ENCODE measurements at places on chromosomes 7 and 10.

GRCh38 chr7:135160858-135161653 is 9.5 kb downstream of the CYREN start:
- DNase-seq = no peak

DNA sequence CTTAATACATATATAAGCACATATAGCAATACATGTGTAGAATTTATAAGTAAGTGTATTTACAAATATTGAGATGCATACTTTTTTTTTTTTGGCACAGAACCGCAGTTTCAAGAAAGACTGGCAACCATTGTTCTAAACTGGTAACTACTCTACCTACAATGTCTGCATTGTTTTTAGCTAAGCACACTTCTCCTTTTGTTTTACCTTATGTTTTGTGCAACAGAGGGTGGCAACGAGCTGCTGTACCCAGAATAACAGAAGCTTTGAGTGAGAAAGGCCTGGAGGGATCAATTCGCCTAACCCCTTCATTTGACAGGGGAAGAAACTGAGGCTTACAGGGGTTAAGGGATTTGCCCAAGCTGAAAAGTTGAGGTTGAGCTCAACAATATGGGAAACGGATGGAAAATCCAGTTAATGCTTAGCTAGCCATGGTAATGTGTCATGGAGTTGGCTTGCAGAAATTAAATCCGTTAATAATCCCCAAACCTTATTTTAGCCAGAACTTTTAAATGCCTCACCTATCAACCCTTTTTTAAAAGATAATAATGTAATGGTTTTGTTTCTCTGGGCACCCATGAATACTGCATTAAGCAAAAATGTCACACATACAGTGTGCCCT is 25.5 kb downstream of the FZD1 start:
- DNase-seq = no peak

DNA sequence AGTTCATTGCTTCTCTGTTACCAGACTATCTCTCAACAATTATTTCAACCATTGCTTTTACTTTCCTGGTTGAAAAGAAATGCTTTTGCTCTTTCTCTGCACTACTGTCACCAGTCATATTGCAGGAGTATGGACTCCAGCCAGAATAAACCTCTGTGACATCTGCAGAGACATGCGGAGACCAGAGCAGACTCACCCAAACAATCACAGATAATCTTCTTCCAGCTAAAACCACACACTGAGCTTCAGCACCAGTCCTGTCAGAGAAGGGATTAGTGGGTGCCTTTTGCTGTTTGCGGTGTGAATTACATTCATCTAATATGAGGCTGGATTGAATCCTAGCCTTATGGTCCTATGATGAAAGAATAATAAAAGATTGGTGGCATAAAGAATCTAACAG is 258.6 kb downstream of the CNTNAP2 start:
- DNase-seq = no peak

- no peak for DNase-seq
These were observed 248.5 kb downstream of the AGMO start for GRCh38 chr7:15313361-15313760.

GRCh38 chr10:96367470-96367869 is 8.7 kb upstream of the OPALIN start:
- DNase-seq = no peak

DNA sequence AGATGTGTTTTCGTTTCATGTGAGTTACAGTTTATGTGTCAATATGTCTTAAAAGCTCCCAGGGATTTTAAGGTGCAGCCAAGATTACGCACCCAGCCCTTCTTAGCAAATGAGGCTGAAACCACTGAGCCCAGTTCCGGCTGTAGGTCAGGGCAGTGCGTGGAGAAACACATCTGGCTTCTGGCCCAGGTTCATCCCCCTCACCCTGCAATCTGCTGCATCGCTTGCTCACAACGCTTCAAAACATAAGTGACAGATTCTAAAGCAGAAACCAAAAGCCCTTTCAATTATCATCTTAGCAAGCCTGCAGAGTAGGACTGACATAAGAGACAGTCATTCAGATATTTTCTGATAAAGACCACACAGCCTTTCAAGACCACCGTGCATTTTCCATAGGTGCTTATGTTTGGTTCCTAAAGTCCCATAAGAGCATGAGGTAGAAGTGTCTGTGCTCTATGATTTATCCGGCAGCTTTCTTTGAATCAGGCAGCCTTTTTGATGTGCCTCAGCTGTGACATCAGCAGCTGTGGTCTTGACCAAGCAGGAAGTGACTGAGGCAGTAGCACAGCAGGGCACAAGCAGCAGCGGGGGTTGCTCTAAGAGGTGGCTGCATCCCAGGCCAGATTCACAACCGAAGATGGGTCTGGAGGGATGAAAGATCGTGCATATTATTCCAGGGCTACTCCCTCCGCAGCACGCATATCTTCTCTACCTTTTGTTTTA is 72.1 kb upstream of the LYZL2 start:
- peak; percentile 83 for DNase-seq

- DNase-seq = no peak
These were observed 131.3 kb upstream of the ASAH2 start for GRCh38 chr10:50382576-50383023.

DNA sequence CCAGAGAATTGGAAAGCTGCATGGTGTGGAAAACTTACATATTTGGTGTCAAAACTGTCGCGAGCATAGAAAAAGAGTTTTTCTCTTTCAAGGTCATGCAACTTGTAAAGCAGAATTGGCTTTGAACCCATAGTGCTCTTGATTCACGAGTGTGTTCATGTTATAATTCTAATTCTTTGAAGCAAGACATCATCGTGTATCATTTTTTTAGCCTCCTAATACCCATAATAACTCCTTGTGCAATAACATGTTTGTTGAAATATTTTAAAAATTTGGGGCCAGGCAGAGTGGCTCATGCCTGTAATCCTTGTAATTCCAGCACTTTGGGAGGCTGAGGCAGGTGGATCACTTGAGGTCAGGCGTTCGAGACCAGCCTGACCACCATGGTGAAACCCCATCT is 4.2 kb downstream of the CCL24 start:
- DNase-seq = no peak

GRCh38 chr10:19488592-19489280 is 327.5 kb upstream of the PLXDC2 start:
- no peak for DNase-seq

DNA sequence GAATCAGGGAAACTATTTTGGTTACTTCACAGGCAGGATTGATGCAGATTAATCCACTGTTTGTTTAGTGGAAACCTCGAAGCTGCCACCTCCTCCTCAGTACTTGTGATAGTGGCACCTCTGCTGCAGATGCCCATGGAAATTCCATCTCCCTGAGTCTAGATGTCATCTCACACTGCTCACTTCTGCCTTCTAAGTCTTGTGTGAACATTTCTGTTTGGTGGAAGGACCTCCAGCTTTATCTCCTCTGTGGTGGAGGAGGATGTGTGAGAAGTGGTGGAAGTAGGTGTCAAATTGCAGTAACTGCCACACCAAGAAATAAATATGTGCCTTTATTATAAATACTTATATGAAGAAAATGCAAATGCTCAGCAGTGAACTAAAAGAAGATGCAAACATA is 25.8 kb upstream of the GPR141 start:
- DNase-seq = no peak

DNA sequence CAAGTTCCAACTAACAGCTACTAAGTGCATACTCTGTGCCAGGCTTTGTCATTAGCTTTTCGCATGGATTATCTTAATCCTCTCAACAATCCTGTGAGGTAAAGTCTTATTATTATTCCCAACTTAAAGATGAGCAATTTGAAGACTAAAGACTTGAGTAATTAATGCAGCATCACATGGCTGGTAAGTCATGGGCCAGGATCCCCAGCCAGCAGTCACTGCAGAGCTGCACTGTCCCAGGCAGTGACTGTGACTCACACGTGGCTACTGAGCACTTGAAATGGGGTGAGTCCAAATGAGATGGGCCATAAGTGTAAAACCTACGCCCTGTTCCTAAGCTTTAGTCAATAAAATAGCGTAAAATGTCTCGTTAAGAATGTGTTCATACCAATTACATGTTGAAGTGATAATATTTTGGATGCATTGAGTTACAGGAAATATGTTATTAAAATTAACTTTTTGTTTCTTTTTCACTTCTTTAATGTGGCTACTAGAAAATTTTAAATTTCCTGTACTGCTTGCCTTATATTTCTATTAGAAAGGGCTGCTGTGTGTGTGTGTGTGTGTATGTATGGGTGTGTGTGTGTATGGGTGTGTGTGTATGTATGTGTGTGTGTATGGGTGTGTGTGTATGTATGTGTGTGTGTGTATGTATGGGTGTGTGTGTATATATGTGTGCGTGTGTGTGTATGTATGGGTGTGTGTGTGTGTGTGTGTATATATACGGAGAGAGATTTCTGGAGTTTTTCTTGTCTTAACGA is 756.3 kb downstream of the AUTS2 start:
- no peak for DNase-seq

DNA sequence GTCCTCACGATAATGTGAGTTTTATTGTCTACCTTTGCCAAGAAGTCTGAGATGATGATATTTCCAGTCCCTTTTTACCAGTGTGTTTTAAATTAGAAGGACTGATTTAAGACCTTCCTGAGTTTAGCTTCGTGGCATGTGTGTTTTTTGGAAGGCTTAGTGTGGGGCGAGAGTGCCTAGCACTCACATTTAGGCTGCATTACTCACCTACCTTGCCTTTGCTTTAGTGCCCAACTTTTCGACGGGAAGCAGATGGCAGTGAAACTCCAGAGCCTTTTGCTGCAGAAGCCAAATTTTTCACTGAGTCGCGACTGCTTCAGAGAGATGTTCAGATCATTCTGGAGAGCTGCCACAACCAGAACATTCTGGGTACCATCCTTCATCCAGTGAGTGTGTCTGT is 50.9 kb downstream of the SND1 start:
- no peak for DNase-seq

- DNase-seq = no peak
These were observed 28.2 kb downstream of the CUBN start for GRCh38 chr10:17101257-17101909.

GRCh38 chr10:81894616-81895015 is 19.6 kb downstream of the NRG3 start:
- no peak for DNase-seq

DNA sequence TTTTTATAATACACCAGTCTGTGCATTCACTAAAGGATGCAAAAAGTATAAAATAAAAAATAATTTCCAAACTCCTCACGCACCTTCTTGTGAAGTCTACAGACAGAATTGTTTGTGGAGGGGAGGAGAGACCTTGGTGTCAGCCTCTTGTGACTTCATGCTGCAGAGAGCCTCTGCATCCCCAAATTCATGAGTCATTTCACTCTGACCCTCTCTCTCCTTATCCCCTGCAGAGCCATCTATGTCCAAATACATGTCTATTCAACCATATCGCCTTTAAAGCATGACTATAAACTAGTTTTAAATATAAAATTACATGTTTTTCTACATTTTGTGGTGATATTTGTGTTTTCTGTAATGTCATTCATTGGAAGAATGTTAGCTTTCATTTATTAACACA is 6.0 kb downstream of the CREB5 start:
- DNase-seq = no peak

DNA sequence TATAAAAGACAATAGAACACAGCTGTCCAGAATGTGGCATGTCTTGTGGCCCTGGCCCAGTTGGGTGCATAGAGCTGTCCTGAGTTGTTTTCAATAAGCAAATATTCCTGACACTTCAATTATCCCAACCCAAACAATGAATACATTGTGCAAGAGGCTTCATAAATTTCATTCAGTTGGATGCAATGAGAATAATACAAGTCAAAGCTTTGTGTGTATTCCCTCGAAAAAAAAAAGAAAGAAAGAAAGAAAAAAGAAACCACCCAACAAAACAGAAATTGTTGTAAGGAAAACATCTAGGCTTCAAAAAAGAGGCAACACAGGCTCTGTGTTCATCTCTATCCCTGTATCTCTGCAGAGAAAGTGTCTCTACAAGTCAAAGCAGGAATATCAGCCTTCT is 138.7 kb upstream of the ADO start:
- DNase-seq = no peak

All from stimulated activated naive CD8-positive, alpha-beta T cell treated with anti-CD3 and anti-CD28 coated beads, Interleukin-15, amount 100 ng/mL, for 72 hours (primary cell).